ENCODE measurements at places on chromosomes 4 and X. TPM values are rescaled to one million over a fixed set of nuclear protein-coding genes. Genes with fewer than 3 reads are reported as not detected.

Gene PLAC8
- 0.82 TPM for total RNA-seq

GRCh38 chrX:16212024-16212423 lies 44.7 kb downstream of the MAGEB17 start:
- no peak overlapping the region for H3K4me3 ChIP-seq
- DNase-seq: no peak
- no peak overlapping the region for H3K27ac ChIP-seq
- H3K4me1 ChIP-seq: no peaks in the 10 kb centered on the region
- no peaks in the 10 kb centered on the region for H3K36me3 ChIP-seq

GRCh38 chr4:81621490-81621889 lies 149.8 kb upstream of the RASGEF1B start:
- H3K4me3 ChIP-seq: no peak overlapping the region
- no peaks in the 10 kb centered on the region for H3K36me3 ChIP-seq

DNA sequence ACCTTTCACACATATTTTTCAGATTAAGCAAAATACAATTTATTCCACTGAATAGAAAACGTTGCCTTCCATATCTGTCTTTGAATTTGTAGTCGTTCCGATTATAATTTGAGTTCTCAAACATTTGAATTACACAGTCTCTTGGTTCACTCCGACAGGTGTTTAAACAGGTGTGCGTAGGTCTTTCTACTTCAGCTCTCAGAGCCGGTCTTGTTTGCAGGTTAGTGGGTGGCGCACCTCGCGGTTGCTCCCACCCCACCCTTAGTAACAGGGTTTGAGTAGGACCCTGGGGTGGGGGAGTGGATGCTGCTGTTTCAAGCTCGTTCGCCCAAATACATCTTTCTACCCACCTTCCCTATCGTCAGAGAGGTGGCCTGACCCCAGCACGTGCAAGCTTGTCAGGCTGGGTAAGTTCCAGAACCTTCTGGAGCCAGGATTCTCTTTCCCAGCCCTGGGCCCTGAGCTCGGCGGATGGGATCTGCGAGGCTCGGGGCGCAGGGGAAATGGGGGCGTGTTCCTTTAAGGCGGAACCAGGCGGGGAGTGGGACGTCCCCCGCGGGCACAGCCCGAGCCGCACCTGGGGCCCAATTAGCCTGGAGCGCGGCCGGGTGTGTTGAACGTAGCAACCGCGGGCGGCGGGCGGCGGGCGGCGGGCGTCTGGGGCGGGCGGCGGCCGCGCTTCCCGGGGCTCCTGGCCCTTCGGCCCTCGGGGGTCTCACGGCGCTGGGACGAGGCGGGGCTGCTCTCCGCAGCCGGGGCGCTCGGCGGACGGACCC lies at the start of gene FAM149A:
FAM149A (plus strand) TSS at position 591 of the 776 bp plus-strand sequence.
- peak within 1 kb of the TSS; percentile 58 for H3K4me3 ChIP-seq
- no peak within 1 kb of the TSS for H3K27ac ChIP-seq
- H3K27me3 ChIP-seq: peaks cover 39% of the 10 kb centered on the region
- no peak for DNase-seq

All from endodermal cell (in vitro differentiated cells).